Thyroid gland (tissue), 4 donors: ENCODE measurements at places on chromosomes 3 and 15. TPM values are rescaled to one million over a fixed set of nuclear protein-coding genes. Genes with fewer than 3 reads are reported as not detected.

Gene GOLGA8J
- not detected for total RNA-seq

Gene SLC28A1
- not detected for total RNA-seq

Gene CEMIP
- total RNA-seq: 0.11 TPM

Gene IL16
- 4.9 TPM for total RNA-seq

Gene ADAMTS7
- 1.7 TPM for total RNA-seq

Gene STRIT1
- total RNA-seq: not detected

Gene C15orf62
- not detected for total RNA-seq

Gene PRTG
- 40.3 TPM for total RNA-seq

Gene TF
- 1.3 TPM for total RNA-seq

Gene PLSCR2
- not detected for total RNA-seq

Gene SPINT1
- 143 TPM for total RNA-seq

Gene GRIP2
- 0.40 TPM for total RNA-seq

Gene FRMD5
- total RNA-seq: not detected

Gene MESP2
- 0.67 TPM for total RNA-seq

Gene PTX3
- total RNA-seq: 8.6 TPM

GRCh38 chr3:117751651-117752050 lies 1042.1 kb downstream of the TUSC7 start:
- DNase-seq: no peak
- no peaks in the 10 kb centered on the region for H3K27me3 ChIP-seq
- no peak overlapping the region for H3K4me3 ChIP-seq
- H3K27ac ChIP-seq: no peak overlapping the region

- no peak overlapping the region for H3K4me3 ChIP-seq
- H3K4me1 ChIP-seq: no peaks in the 10 kb centered on the region
- H3K27me3 ChIP-seq: no peaks in the 10 kb centered on the region
- no peak overlapping the region for H3K27ac ChIP-seq
- no peaks in the 10 kb centered on the region for H3K36me3 ChIP-seq
These were observed 322.1 kb downstream of the PYDC2 start for GRCh38 chr3:191783024-191783423.

DNA sequence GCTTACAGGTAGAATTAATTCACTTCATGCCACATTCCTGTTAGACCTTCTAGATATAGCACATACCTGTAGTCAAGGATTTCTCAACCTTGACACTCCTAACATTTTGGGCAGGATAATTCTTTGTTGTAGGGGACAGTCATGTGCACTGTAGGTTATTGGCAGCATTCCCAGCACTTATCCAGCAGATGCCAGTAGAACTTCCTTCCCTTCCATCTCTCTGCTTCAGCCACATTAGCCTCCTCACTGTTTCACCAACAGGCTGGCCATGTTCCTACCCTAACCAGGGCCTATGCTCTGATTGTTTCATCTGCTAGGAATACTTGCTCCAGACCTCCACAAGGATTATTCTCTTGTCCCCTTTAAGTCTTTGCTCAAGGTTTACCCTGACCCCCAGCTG lies 68.0 kb upstream of the STAC start:
- H3K27ac ChIP-seq: no peak overlapping the region
- DNase-seq: no peak
- H3K4me3 ChIP-seq: no peak overlapping the region
- H3K36me3 ChIP-seq: no peaks in the 10 kb centered on the region
- no peaks in the 10 kb centered on the region for H3K27me3 ChIP-seq

DNA sequence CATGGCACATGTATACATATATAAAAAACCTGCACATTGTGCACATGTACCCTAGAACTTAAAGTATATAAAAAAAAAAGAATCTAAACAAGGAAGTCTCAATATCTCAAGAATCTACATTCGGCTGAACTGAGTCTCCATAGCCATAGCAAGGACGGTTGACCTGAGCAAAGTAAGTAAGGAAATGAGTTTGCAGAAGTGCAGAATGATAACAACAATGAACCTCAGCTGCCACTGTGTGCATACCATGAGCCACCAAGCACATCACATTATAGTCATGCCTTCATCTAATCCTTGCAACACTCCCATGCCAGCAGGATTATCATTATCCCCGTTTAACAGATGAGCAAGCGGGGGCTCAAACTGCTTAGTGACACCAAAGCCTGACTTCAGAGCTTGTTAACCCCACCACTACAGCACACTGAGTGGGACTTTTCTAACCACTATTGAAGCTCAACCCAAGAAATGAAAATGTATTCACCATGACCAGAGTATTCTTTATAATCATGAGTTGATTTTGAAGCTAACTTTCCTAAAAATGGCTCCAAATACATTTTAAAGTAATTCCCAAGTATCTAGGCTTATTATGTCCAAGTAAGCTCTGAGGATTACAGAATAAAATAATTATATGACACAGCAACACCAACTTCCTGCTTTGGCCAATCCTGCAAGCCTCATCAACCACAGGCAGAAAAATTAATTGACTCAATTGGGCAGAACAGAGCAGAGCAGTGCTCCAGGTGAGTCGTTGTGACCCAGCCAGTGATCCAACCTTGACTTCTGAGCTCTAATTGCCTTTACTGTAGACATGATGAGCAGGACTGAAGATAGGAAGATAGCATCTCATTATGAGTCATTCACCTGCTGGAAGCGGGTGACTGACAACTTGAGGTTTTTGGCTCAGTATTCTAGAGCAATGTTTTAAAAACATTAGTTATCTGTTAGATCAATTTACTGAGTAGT lies 47.3 kb upstream of the IL12A start:
- H3K4me1 ChIP-seq: no peaks in the 10 kb centered on the region
- H3K27me3 ChIP-seq: no peaks in the 10 kb centered on the region
- H3K27ac ChIP-seq: no peak overlapping the region
- H3K4me3 ChIP-seq: no peak overlapping the region
- no peak for DNase-seq

- H3K4me1 ChIP-seq: peaks cover 3% of the 10 kb centered on the region
- no peaks in the 10 kb centered on the region for H3K27me3 ChIP-seq
- no peak overlapping the region for H3K27ac ChIP-seq
- no peaks in the 10 kb centered on the region for H3K36me3 ChIP-seq
These were observed 103.5 kb downstream of the IMPG2 start for GRCh38 chr3:101216710-101217465.

DNA sequence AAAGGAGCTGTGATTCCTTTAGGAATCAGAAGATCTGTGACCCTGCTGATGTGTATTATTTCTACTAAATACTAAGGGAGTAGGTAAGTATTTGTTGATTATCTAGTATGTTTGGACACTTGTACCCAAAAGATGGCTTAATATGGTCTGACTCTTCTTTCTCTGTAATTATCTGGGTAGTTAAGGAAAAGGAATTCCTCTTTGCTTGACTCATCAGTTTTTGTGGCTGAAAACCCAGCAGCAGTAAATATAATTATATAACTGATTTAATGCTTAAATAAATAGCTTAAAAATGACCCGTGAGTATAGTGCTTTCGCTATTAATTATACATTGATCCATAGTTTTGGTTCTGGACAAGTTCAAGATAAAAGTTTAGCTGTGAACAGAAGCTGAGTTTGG lies 155.8 kb downstream of the LRTM1 start:
- H3K36me3 ChIP-seq: no peaks in the 10 kb centered on the region
- DNase-seq: no peak
- no peaks in the 10 kb centered on the region for H3K4me1 ChIP-seq
- no peak overlapping the region for H3K4me3 ChIP-seq
- H3K27ac ChIP-seq: no peak overlapping the region
- no peaks in the 10 kb centered on the region for H3K27me3 ChIP-seq

DNA sequence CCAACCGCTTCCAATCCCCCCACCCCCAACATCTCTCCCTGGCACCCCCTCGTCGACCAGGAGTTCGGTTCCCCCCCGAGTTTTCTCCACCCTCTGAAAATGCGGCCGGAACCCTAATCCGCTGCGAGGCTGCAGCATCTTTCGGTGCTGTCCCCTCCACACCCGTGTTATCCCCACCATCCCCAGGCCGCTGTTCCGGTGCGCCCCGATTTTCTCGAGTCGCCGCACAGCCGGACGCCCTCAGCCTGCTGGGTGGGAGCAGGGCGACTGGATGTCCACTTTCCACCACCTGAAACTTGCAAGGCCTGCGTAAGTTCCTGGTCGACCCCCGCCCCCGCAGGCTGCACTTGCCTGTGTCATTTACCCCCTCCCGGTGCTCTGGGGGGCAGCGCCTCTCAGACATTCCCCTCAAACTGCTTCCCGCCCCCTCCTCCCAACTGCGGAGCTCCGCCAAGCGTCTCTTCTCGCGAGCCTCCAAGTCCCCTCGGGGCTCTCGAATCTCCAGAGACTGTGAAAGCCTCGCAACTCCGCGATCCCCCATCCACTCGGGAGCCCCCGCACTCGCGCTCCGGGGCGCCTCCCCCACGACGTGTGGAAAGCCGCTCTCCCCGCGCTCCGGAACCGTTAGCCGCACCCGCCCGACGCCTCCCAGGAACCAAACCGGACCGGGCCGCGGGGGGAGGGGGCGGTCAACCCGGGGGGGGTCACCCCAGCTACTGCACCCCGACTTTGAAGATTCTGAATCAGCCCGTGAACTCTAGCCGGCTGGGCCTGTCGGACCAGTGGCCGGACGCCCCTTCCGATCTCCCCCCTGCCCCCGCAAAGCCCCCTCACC lies 566 bp downstream of the ETV5 start:
- no peaks in the 10 kb centered on the region for H3K27me3 ChIP-seq
- H3K4me3 ChIP-seq: peak overlapping the region; percentile 50
- no peaks in the 10 kb centered on the region for H3K36me3 ChIP-seq

GRCh38 chr3:41265011-41265545 lies 65.8 kb downstream of the CTNNB1 start:
- no peaks in the 10 kb centered on the region for H3K36me3 ChIP-seq
- no peak overlapping the region for H3K4me3 ChIP-seq
- H3K27ac ChIP-seq: no peak overlapping the region
- H3K4me1 ChIP-seq: peaks cover 4% of the 10 kb centered on the region
- H3K27me3 ChIP-seq: no peaks in the 10 kb centered on the region
- DNase-seq: no peak

DNA sequence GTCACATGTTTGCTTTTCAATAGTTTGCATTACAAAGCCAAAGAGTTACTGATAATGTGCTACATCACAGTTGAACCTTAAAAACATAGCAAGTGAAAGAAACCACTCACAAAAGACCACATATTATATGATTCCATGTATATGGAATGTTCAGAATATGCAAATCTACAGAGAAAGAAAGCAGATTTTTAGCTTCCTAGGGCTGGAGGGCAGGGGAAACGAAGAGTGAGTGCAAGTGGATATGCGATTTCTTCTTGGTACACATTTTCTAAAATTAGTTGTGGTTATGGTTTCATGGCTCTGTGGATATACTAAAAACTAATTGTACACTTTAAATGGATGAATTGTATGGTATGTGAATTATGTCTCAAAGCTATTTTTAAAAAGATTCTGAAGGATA lies 4.0 kb upstream of the GBE1 start:
- H3K4me3 ChIP-seq: no peak overlapping the region
- DNase-seq: no peak
- H3K4me1 ChIP-seq: peaks cover 12% of the 10 kb centered on the region
- no peaks in the 10 kb centered on the region for H3K27me3 ChIP-seq

DNA sequence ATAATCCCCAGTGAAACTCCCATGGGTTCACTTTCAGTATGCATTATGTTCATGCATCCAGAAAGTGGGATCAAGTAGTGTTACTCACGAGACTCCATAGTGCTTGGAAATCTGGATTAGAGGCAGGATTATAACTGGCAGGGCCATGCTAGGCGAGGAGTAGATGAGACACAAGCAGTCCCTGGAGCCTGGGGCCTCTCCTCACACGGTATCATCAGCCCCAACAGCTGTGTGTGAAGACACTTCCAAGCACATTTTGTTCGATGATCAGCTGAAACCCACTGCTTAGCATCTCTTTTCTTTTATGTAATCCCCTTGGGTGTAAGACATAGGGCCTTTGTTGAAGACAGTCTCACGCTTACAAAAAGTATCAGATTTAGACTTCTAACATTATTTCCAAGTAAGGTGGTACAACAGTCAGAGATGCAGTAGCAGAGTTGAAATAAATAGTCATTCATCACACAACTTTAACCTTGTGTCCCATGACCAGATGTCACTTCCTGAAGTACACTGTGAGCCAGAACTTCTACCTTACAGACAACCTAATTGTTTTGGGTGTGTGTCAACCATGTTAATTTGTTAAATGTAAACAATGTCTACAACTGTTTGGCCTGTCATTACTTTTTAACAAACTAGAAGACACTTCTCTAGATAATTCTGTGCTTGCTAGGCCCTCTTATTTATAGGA lies 116.9 kb downstream of the GADL1 start:
- no peaks in the 10 kb centered on the region for H3K27me3 ChIP-seq
- H3K27ac ChIP-seq: no peak overlapping the region
- DNase-seq: no peak
- no peak overlapping the region for H3K4me3 ChIP-seq
- no peaks in the 10 kb centered on the region for H3K4me1 ChIP-seq

GRCh38 chr15:76840830-76841460 lies 64.2 kb downstream of the SCAPER start:
- no peak overlapping the region for H3K4me3 ChIP-seq
- no peaks in the 10 kb centered on the region for H3K27me3 ChIP-seq
- DNase-seq: no peak
- no peaks in the 10 kb centered on the region for H3K4me1 ChIP-seq

- no peak overlapping the region for H3K27ac ChIP-seq
- DNase-seq: no peak
- no peaks in the 10 kb centered on the region for H3K27me3 ChIP-seq
- no peaks in the 10 kb centered on the region for H3K36me3 ChIP-seq
- H3K4me1 ChIP-seq: peaks cover 13% of the 10 kb centered on the region
These were observed 113.5 kb upstream of the SLC7A14 start for GRCh38 chr3:170699158-170700053.

DNA sequence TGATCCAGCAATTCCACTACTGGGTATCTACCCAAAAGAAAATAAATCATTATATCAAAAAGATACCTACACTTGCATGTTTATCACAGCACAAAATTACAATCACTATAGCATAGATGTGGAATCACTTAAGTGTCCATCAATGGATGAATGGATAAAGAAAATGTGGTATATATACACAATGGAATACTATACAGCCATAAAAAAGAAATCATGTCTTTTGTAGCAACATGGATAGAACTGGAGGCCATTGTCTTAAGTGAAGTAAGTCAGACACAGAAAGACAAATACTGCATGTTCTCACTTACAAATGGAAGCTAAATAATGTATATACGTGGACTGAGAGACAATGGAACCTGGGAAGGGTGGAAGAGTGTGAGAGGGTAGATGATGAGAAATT lies 28.3 kb upstream of the PFN2 start:
- no peaks in the 10 kb centered on the region for H3K27me3 ChIP-seq
- no peaks in the 10 kb centered on the region for H3K36me3 ChIP-seq
- no peaks in the 10 kb centered on the region for H3K4me1 ChIP-seq
- DNase-seq: no peak
- H3K4me3 ChIP-seq: no peak overlapping the region

DNA sequence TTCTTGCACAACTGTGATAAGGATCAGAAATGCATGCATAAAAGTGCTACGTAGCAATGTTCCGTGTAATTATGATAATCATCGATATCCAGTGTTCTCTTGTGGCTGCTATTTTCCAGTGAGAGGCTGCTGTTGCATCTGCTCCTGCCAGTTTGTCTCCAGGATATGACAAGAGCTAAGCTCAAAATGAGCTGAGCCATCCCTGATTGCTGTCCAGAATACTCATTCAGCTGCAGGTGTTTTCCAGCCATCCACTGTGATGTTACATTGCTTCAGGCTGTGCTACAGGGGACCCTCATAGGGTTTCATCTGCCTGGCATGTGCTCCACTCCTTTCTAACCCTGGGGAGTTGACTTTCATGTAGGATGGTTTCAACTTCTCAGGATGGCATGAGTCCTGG lies 976.0 kb downstream of the ROBO1 start:
- no peaks in the 10 kb centered on the region for H3K27me3 ChIP-seq
- H3K4me1 ChIP-seq: no peaks in the 10 kb centered on the region
- H3K27ac ChIP-seq: no peak overlapping the region
- H3K4me3 ChIP-seq: no peak overlapping the region
- DNase-seq: no peak
- no peaks in the 10 kb centered on the region for H3K36me3 ChIP-seq
